Activated CD4-positive, alpha-beta T cell treated with anti-CD3 and anti-CD28 coated beads, Interleukin-2, amount 50 U/mL, for 48 hours (primary cell): ENCODE measurements at places on chromosomes 6 and 20.

DNA sequence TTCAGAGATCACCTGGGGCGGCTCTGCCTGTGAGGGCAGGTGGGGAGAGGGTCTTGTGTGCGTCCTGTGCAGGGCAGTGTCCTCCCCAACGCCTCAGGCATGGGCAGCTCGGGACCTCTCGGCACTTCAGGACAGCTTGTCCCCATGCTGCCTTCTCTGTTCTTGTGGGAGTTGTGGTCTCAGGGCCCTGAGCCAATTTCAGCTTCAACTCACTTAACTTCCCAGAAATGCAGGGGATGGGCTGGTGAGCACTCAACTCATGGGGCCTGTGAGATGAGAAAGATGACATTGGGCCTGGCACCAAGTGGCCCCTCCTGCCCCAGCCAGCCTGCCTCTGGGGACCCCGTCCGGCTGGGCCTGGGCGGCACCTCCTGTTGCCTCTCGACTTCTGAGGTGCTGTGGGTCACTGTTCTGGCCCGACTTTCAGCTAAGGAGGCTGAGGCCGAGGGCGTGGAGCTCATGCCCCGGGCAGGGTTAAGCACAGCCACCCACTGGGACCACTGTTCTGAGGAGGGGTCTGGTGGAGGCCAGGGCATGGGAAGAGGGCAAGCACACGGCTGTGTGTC lies 6.7 kb downstream of the RGS19 start:
- DNase-seq: no peak

GRCh38 chr6:163570579-163571231 lies 156.2 kb downstream of the QKI start:
- DNase-seq: no peak

DNA sequence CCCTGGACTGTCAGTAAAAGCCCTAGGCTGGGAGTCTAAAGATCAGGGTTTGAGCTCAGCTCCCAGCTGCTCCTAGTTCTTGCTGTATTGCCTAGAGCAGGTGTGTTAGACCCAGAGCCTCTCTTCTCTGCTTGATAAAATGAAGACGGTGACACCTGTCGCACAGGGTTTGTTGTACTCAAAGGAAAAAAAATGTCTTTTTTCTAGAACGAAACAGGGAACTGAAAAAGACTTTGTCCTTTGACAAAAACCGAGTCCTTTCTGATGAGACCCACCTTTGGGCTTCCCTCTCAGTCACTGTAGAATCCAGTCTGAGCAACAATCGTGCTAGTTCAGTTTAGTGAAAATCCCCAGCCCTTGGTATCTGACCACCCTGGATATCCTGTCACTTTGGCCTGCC lies 102.1 kb upstream of the LAMP5 start:
- DNase-seq: no peak

- DNase-seq: no peak
These were observed 2.5 kb downstream of the PERP start for GRCh38 chr6:138104618-138105213.

- no peak for DNase-seq
These were observed 17.6 kb upstream of the PYGB start for GRCh38 chr20:25230166-25230831.

- peak; percentile 67 for DNase-seq
These were observed 2.9 kb upstream of the RAB22A start for GRCh38 chr20:58306421-58307261.

DNA sequence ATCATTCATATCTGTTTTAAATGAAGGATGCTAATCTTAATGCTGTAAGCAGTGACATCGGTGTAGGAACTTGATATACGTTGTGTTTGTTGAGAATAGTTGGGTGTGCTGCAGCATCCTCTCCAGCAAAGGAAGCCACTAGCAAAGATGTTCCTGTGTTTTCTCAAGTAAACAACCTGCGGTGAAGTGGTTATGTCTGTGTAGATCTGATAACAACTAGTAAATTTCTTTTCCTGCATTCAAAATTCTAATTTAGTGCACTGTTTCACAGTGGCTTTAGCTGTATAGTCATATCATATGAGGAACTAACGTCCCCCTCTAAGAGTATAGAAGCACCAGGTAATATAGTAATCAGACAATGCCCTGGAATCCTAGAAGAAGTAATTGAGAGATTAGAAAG lies 38.7 kb downstream of the NCOA7 start:
- no peak for DNase-seq

- DNase-seq: peak; percentile 4
These were observed 570.4 kb upstream of the GJE1 start for GRCh38 chr6:141562186-141562811.

DNA sequence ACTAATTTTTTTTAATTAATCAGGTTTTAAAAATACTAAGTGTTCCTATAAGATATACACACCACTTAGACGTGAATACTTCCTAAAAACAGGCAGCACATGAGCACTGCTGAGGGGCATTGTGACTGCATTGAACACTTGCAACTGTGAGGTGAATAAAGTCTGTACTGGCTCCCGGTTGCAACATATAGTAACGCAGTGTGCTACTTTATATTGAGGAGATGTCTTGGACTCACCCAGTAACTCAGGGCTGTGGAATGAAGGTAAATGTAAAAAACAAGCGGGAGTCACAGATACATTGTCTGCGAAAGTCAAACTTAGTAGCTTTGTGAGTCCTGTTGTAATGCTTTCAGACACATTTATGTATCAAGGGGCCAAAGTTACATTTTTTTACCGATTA lies 17.0 kb upstream of the HLA-A start:
- no peak for DNase-seq

DNA sequence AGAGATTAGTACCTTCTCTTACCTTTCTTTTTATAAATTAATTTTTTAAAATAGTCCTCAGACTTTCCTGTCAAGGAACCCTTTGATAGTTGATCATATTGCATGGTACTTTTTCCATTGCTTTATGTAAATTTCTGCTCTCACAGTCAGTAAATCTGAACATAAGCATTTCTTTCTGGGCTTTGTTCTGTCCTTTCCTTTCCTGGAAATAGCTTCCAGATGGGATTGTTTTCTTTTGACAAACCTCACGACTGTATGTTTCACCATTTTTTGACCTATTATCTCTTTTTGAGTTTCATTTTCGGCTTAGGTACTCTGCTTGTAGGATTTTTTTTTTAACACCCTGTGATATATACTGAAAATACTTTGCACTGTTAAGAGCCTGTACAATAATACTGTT lies 32.6 kb downstream of the UTRN start:
- no peak for DNase-seq

DNA sequence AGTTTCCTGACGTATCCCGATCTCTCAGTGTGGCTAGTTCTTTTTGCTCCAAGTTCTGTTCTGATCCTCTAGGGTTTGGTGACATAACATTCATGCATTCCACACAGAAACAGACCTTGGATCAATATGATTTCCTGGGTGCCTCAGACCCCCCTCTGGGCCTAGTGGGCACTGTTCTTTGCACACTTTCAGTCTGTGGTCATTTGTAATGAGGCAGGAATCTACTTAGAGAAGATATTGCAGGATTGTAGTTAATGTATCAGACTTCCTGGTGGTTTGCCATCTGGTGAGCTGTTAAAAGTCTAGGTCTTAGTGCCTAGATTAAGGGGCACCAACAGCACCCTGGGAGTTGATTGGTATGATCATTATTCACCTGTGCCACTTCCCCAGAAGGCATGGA lies 7.5 kb downstream of the BEND6 start:
- no peak for DNase-seq

GRCh38 chr6:156617376-156617775 lies 159.8 kb upstream of the ARID1B start:
- DNase-seq: no peak

DNA sequence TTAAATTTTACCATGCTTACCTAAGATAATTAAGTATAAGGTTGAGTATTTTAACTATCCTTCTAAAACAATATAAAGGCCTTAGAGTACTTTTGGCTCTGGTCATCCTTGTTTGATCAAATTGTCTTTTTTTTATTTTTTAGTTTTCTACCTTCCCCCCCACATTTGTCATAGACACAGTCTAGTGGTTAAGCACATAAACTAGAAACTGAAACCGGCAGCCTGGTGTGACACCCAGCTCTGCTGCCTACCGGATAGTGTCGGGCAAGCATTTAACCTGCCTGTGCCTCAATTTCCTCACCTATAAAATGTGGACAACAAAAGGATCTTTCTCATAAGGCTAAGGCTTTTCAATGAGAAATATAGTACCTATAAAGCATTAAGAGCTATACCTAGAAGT lies 21.6 kb upstream of the TULP4 start:
- peak; percentile 62 for DNase-seq

DNA sequence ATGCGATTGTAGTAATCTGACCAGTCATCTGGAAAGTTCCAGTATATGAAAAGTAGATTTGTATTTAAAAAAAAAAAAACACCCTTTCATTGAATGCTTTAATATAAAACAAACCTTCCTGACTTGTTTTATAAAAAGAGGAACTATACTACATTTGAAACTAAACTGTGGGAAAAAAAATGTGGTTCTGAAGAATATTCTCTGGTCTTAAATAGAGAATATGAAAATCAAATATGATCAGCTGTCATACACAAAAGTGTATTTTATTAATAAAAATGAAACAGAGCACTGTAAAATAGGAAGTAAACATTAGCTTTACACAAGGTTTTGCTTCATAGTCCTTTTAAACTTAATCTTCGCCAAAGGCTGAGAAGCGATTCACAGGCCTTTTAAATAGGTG lies 25.3 kb upstream of the CD83 start:
- no peak for DNase-seq
